ENCODE measurements at places on chromosomes 1 and 21.
A peak's percentile ranks its signal among the peaks of the same experiment; 100 is the strongest.

DNA sequence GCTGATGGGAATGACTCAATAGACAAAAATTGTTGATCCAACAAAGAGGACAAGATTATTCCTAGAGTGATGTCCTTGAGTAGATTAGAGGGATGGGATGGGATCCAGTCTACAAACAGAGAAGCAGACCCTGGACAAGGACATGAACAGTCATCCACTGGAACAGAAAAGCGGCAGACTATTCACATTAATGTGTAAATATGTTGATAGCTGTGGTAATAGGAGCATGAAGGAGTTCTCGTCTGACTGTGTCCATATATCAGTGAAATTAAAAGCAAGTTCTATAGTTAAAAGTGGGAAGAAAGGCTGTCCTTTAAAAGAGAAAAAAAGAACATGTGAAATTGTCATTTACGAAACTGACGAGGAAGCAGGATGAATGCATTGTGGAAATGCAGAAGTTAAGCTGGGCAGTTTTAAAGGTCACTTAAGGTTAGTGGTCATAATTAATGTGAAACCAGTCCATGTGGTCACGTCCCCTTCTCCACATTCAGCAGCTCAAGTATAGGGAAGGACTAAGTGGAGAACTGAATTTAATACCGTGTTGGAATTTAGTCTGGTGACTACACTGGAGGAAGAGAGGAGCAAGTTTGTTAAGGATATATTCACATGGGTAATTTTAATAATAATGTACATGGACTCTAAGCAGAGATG is 62.1 kb downstream of the PIK3R3 start:
- no peak for DNase-seq

DNA sequence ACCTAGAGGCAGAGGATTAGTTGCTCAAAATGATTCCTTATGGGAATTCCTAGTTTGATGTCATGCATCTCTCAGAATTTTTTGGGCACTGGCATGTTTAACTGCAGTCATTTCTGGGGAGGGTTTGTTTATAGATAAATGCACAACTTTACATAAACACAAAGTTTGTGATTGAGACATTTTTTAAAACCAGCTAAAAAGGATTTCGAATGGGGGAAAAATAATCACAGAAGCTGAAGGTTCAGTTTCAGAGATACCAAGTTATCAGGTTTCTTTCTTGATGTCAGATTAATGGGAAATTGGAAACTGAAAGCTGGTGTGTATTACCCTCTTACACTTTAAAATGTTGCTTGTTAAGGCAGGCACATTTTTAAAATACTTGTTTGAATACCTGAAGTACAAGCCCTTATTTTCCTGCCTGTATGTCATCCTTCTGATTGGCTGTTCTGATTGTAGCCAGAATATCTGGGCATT is 72.1 kb downstream of the DISP1 start:
- DNase-seq, result no peak

GRCh38 chr1:2115008-2115641 is 64.9 kb downstream of the PRKCZ start:
- DNase-seq, result no peak

DNA sequence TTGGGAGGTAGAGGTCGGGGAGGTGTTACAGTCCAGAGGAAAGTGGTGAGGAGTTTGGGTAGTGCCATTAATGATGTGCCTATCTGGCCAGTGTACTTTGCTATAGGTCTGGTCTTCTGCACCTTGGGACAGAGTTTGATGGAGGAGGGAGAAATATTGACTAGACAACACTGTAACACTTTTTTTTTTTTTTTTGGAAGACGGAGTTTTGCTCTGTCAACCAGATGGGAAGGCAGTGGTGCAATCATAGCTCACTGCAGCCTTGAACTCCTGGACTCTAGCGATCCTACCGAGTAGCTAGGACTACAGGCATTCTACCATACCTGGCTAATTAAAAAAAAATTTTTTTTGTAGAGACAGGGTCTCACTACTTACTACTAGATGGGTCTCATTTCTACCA is 1.9 kb downstream of the SCP2 start:
- no peak for DNase-seq

DNA sequence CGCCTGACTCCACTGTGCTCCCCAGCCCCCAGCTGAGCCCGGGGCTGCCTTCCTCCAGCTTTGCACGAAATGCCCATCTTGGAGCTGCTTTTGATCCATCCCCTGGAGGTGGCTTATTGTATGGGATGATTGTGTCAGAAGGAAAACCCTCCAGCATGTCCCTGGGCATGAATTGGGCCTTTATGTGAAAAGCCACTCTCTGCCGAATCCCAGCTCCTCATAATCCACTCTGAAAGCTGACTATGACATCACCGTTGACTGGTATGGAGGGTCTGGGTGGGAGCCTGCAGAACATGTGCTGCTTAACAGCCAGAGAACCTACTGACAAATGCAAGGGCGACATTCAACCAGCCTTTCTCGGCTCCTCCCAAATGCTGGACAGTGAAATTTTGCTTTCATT is 74.6 kb downstream of the NENF start:
- no peak for DNase-seq

- DNase-seq, result peak; percentile 7
These were observed 41.8 kb upstream of the PWP2 start for GRCh38 chr21:44065428-44065827.

DNA sequence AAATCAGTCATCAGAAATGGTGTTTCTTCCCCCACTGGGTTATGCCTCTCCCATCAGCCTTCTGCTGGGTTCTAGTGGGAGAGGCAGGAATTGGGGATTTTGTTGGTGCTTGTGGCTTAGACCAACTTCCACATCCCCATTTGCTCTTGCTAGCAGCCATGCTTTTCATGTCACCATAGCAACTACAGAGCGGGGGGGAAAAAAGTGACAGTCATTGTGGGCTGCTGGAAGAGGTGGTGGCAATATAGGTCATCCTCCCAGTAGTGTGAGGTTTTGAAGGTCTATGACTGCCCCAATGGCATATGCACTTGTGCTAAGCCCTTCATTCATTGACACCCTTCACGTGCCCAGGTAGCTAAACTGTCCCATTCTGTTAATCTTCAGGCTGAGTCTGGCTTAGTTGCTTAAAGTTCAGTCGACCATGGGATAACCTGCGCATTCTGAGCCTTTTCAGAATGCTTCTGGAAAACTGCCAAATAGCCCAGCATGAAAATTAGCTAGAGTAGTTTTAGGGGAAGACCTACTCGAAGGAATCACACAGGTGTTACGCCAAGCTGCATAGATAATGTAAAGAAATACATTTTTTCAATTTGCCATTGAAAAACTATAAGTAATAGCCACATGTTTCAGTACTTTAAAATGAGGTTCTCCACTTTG is 53.7 kb upstream of the ZNF326 start:
- no peak for DNase-seq

DNA sequence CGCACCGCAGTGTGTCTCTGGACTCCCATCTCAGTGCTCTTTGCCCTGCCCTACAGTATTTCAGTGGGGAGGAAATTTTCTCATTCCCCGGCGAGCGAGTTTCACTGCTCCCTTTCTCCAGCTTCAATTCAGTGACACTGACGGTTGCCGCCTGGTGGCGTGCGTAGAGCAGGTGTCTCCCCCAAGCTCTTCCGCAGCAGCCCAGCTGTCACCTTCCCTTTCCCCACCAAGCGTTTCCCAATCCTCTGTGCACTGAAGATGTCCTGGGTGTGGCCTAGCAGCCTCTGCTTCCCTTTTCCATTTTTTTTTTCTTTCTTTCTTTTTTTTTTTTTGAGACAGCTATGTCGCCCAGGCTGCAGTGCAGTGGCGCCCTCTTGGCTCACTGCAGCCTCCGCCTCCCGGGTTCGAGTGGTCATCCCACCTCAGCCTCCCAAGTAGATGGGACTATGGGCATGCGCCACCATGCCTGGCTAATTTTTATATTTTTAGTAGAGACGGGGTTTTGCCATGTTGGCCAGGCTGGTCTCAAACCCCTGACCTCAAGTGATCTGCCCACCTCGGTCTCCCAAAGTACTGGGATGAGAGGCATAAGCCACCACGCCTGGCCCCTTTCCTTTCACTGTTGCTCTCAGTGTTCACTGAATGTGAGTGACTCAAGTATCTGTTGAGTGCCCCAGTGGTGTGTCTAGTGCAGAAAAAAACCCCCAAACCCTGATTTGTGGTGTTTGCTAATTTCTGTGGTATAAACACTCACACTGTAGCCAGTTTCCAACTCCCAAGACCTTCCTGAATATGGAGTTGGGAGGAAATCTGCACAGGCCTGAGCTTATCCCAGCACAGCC is 30.1 kb downstream of the TNFRSF1B start:
- DNase-seq, result no peak

- DNase-seq, result peak; percentile 43
These were observed 300 bp downstream of the USP24 start for GRCh38 chr1:55214934-55215193.

- no peak for DNase-seq
These were observed 41.8 kb downstream of the ATP2B4 start for GRCh38 chr1:203668401-203668800.

DNA sequence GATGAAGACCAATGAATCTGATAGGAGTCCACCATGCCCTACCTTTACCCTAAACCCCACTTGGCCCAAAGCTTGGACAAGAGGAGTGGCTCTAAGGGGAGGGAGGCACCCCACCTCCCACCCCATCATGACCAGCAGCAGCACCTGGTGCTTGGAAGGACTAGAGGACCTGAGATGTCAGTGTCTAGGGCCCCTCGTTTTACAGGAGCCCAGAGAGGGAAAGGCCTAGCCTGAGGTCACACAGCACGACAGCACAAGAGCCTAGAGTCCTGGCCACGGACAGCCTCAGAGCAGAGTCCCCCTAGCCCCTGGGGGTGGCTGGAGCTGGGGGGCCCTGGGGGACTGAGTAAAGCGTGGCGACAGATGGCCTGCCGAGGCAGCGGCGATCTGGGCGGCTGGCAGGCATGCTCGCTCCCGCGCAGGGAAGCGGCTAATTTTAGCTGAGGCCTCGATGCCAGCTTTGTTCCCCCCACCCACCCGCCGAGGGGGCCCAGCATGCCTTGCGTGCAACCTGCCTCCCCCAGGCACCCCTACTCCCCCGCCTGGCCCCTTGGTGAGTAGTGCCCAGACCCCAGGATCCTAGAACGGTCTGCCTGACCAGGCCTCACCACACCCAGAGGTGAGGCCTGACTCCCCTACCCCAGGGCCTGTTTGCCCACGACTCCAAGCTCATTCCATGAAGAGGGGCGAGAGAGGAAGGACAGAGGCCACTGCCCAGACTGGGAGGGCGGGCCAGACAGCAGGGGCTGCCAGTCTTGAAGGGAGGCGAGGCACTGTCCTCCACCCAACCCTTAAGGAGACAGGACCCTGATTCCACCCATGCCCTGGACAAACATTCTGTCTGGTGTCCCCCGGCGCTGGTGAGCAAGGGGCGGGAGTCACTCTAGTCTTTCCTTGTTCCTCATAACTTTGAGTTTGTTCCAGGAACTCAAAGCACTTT is 39.0 kb downstream of the AHDC1 start:
- no peak for DNase-seq

GRCh38 chr1:111281411-111281810 is 9.2 kb upstream of the CHIA start:
- peak; percentile 3 for DNase-seq

GRCh38 chr1:203186446-203187303 is at the start of gene CHI3L1:
TSS of gene CHI3L1 (minus strand) at chr1:203186704. CDS start at chr1:203186623, 81 bp downstream.
- DNase-seq, result no peak

GRCh38 chr1:94678202-94678848 is 136.8 kb upstream of the F3 start:
- no peak for DNase-seq

- DNase-seq, result no peak
These were observed 11.4 kb downstream of the RGS5 start for GRCh38 chr1:163191301-163191700.

DNA sequence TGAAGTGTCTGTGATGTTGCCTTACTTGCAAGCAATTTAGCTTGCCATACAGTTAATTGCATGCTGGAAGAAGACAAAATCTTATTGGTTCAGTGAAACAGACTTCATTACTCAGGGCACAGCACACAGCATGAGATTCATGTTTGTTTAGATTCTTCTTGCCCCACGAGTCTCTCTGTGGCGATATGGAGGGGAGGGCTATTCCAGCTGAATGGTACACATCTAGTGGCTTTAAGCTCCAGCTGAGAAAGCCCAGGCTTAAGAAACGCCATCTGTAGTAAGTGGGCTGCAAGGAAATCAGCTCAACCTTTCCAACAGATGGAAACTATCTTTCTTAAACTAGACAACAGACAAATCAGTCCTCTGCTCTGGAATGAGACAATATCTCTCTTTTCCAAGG is 1022.0 kb downstream of the NCAM2 start:
- no peak for DNase-seq

DNA sequence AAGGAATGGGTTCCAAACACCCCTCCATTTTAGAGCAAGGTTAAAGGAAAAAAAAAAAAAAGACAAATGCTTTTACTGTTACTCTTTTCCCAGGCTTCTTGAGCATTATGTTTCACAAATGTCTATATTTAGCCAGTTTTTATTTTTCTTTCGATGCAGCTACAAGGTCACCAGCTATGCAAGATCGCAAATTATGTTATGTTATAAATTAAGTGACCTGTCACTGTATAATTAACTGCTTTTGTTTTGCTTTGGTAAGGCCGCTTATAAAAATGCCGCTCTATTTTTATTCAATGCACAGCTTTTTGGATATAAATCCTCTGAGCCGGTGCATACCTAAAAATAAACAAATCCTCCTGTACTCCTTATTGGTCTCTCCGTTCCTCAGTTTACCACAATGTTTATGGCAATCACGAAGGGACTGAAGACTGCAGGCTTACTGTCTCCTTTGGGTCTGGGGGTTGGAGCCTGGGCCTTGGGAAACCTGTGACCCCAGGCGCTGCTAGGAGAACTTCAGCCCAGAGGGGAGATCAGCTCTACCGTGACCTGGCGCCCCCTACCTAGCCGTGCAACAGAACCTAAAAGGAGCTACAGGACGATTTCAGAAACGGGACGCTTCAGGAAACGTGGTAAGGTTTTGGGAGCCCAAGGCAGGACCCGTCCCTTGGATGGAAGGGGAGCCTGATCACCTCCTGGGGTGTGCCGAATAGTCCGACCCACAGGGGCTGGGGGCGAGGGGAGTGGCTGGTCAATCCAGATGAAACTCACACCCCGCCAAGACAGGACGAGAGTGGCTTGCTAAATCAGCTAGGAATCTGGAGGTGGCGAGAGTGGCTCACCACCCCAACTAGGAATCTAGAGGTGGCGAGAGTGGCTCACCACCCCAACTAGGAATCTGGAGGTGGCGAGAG is 101.2 kb upstream of the CD55 start:
- no peak for DNase-seq

GRCh38 chr1:209672705-209673630 is 2.2 kb upstream of the G0S2 start:
- peak; percentile 39 for DNase-seq

- DNase-seq, result no peak
These were observed 13.3 kb downstream of the ZBTB8OS start for GRCh38 chr1:32636914-32637645.

GRCh38 chr21:45993210-45994085 is 11.9 kb downstream of the COL6A1 start:
- DNase-seq, result no peak

- DNase-seq, result no peak
These were observed 183.6 kb downstream of the APP start for GRCh38 chr21:25986928-25987327.
